ENCODE measurements at places on chromosomes 2 and 18.

DNA sequence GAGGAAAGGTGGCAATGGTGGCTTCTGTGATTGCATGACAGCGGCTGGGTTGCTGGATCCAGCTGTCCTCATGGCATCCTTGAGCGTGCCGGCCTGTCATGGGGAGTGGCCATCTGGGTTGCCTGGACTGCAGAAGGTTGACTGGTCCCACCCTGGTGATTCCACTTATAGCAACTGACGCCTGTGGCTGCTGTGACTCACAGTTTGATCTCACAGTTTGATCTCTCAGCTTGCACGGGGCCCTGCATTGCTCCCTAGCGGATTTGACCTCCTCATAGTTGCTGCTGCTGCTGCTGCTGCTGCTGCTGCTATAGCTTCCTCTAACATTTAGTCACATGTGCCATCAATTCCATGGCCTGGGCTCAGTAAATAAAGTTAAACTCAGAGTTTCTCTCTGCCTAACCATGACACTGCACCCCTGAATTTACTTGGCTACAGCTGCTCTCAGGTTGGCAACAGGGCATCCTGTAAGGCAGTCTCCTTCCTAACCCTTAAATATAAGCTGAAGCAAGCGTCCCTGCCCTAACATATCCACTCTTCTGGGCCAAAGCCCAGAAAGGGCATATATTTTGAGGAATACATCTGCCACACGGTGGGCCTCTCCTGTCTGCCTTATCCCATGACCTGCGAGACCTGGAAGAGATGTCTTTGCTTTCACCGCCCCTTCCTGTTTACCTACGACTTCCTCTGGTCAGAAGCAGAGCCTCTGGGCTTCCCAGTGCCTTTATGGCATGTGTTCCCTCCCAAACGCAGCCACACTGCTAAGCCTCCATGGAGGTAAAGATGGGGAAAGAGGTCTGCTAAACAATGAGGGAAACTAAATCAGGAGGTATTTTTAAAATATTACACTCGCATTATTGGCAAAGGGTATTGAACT, 37.8 kb upstream of the CCDC150 start:
- no peak for DNase-seq

DNA sequence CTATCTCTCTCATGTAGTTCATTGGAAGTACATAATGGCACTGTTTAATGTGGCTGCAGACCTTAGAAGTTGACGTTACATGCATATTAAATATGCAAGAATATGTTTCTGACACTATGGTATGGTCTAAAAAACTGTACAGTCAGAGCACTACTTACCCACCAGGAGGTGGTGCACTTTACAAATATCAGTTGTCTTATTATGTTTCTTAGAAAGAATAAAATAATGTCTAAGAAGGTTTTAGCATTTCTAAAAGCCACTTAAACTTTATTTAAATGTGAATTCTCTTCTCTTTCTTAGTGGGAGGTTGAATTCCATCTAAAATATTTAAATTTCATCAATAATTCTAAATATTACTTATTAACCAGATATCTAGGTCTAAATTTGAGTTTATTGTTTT, 4.3 kb downstream of the TMEFF2 start:
- no peak for DNase-seq

DNA sequence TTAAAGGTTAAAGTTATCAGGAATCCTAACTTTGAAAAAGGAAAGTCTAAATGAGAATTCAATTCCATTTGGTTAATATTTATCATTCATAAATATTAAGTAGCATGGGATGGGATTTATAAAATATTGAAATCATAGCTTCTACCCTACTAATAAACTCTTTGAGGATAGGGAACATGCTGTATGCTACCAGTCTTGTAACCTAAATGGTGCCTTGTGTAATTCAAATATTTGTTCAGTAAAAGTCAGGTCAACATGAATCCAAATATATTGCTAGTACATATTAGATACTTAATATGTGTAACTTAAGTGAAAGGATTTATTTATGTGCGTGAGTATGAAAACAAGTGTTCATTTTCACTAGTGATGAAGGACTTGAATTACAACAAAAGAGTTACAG, 94.1 kb downstream of the CAMKMT start:
- DNase-seq: no peak

GRCh38 chr2:148577845-148578492, 66.6 kb upstream of the EPC2 start:
- DNase-seq: no peak
